ENCODE measurements at places on chromosomes 2 and 18.

GRCh38 chr2:54771166-54771885 is 47.9 kb downstream of the EML6 start:
- DNase-seq, result no peak

GRCh38 chr2:1572638-1573037 is 159.4 kb downstream of the TPO start:
- DNase-seq, result no peak

GRCh38 chr18:48983793-48984437 is 33.1 kb upstream of the SMAD7 start:
- DNase-seq, result no peak

- DNase-seq, result no peak
Measured at GRCh38 chr2:156436497-156437085, 412 bp downstream of the GPD2 start.

DNA sequence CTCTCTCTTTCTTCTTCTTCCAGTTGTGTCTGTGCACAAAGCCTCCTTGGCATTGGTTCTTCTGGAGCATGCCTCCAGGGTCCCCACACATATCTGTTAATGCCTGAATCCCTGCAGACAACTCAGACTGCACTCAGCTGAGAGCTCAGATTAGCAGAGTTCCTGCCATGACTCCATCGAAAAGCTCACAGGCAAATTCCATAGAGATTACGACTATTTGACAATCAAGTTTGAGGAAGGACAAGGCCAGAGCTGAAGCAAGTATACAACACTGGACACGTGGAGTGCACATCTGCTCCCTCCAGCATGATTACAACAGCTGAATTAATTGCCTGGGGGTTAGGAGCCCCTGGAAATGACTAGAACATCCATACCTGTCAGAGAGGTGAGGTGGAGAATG is 190.7 kb downstream of the INSIG2 start:
- DNase-seq, result no peak

GRCh38 chr2:8693157-8693821 is 11.4 kb downstream of the ID2 start:
- DNase-seq, result no peak

- DNase-seq, result no peak
Measured at GRCh38 chr2:177037569-177037968, 175.0 kb upstream of the HNRNPA3 start.

DNA sequence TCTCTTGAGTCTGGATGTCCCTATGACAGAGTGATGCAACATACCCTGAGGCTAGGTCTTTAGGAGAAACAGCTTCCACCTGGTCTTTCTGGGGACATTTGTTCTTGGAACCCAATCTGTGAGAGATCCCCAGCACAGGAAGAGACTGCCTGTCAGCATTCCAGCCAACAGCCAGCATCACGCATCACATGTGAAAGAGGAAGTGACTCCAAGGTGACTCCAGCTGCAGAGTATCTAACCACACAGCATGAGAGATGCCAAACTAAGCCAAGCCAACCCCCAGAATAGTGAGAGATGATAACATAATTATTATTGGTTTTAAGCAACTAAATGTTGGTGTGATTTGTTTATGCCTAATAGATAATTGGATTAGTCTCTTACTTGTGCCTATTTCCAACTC is 35.7 kb downstream of the C18orf63 start:
- no peak for DNase-seq

GRCh38 chr18:60698901-60699300 is 326.3 kb upstream of the MC4R start:
- no peak for DNase-seq

DNA sequence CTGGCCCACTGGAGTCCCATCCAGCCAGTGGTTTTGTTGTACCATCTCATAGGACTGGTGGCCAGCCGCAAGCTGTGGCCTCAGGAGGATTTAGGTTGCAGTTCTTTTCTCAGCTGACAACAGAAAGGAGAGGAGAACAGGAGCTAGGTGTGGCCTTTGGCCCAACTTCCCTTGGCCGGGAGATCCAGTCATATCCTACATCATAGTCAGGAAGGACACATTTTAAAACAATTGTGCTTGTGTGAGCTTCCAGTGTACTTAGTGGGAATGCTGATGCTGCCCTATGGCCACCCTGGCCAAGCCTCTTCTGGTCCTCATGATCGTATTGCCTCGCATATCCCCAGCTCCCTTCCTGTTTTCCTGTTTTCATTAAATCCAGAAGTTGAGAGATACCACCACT is 98.1 kb downstream of the WDSUB1 start:
- DNase-seq, result no peak

GRCh38 chr2:152062125-152063091 is 36.4 kb downstream of the CACNB4 start:
- DNase-seq, result no peak

- DNase-seq, result no peak
Measured at GRCh38 chr18:67183398-67183797, 333.1 kb downstream of the DSEL start.

GRCh38 chr2:7724336-7724735 is 807.1 kb downstream of the RNF144A start:
- DNase-seq, result no peak

- no peak for DNase-seq
Measured at GRCh38 chr2:134818321-134818720, 20.1 kb upstream of the ACMSD start.

Measured in coronary artery (tissue), 2 donors.